ENCODE measurements at places on chromosomes 4 and X.

- no peak for DNase-seq
Measured at GRCh38 chrX:53483416-53483815, 49.2 kb upstream of the HSD17B10 start.

DNA sequence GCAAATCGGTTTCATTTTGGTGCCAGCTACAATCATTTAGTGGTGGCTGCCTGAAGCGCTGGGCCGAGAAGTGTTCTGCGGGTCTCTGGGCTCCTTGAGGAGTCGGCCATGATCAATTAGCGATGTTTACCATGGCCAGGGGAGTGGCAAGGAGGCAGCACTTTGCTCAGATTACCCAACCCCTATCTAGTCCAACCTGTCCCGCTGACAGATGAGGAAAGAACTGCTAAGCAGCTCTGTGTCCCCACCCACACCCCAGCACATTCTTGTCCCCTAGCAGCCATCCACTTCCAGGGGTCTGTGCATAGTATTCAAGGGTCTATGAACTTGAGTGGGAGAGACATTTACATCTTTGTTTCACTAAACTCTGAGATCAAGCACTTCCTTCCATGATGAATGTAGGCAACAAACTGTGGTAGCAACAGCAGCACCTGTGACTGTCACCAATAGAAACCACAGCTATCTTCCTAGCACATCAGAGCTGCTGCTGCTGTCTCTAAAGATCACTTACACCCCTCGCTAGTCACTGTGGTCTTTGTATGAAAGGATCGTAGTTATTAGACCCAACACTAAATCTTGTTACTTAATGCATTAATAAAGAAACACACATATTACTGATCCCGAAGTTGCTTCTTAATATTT lies 331.6 kb downstream of the BCOR start:
- no peak for DNase-seq

- no peak for DNase-seq
Measured at GRCh38 chrX:20218836-20219505, 47.7 kb downstream of the RPS6KA3 start.

GRCh38 chr4:26482508-26483462 lies 7.5 kb downstream of the CCKAR start:
- no peak for DNase-seq

GRCh38 chrX:10259716-10260115 lies 102.9 kb downstream of the CLCN4 start:
- DNase-seq, result no peak

GRCh38 chrX:65634732-65635131 lies 32.7 kb upstream of the MSN start:
- no peak for DNase-seq

DNA sequence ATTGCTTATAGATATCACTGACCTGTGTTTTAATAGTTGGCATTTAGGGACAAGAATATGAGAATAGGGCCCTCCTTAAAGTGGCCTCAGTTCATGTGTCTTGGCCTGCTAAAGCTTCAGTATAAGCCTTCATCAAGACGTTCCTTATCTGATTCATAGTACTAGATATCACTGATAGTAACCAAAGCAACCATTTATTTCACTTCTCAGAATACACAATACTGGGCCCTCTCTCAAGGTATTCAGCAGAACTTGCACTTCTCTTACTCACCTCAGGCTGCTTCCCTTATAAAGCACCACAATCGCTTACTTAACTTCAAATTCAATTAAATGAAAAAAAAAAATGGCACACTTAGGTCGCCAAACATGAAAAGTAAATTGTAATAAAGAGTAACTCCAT lies 259.4 kb upstream of the PCDH7 start:
- no peak for DNase-seq

- DNase-seq, result no peak
Measured at GRCh38 chr4:79603681-79604080, 195.7 kb upstream of the GK2 start.

GRCh38 chr4:78634011-78634664 lies 82.6 kb downstream of the ANXA3 start:
- DNase-seq, result no peak

GRCh38 chrX:80817002-80817401 lies 7.3 kb upstream of the BRWD3 start:
- no peak for DNase-seq

GRCh38 chrX:15943391-15943790 lies 88.8 kb upstream of the AP1S2 start:
- DNase-seq, result no peak

DNA sequence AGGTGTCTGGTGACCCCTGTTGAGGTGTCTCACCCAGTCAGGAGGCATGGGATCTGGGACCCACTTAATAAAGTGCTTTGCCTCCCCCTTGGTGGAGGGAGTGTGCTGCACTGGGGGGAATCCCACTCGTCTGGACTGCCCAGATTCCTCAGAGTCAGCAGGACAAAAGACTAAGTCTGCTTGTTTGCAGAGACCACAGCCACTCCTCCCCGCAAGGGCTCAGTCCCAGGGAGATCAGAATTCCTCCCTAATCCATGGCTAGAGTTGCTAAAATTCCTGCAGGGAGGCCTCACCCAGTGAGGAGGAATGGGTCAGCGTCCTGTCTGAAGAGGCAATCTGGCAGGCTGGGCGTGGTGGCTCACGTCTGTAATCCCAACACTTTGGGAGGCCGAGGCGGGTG lies 442.2 kb downstream of the PABPC4L start:
- DNase-seq, result no peak

DNA sequence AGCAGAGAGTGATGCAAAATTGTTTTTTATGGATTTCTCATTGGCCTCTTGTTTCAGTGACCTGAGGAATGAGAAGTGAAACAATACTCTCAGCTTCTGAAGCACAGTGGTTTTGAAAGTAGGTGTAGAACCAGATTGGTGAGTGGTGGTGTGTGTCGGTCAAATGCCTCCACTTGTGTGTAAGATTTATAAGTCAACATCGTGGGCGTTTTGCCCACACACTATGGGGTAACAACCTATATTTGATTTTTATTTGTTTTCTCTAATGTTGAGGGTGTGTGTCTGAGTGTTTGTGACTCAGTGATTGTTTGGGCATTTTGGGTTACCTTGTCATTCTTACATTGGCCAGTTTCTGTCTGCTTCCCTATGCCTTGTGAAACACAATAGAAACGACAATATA lies 23.3 kb downstream of the ADGRL3 start:
- no peak for DNase-seq

GRCh38 chr4:16082426-16083240 lies 1.2 kb downstream of the PROM1 start:
- DNase-seq, result peak; percentile 8

GRCh38 chr4:168643111-168643795 lies 146.4 kb downstream of the PALLD start:
- no peak for DNase-seq

DNA sequence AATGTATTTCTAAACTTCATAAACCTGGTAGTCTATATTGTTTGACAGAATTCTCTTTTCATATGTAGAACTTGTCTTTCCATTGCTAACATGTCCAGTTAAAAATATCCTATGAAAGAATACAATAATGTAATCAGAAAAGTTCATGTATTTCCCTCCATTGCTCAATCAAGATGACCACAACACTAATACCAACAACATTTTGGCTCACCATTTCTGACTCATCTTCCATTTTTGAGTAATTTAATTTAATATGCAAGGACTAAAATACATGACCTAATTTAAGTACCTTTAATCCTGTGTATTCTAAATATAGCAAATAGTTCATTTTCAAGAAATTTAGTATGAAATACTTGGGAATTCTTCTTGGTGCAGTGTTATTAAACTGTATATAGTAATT lies 239.5 kb upstream of the GPC4 start:
- DNase-seq, result no peak

- no peak for DNase-seq
Measured at GRCh38 chr4:138627096-138627495, 384.9 kb upstream of the SLC7A11 start.

DNA sequence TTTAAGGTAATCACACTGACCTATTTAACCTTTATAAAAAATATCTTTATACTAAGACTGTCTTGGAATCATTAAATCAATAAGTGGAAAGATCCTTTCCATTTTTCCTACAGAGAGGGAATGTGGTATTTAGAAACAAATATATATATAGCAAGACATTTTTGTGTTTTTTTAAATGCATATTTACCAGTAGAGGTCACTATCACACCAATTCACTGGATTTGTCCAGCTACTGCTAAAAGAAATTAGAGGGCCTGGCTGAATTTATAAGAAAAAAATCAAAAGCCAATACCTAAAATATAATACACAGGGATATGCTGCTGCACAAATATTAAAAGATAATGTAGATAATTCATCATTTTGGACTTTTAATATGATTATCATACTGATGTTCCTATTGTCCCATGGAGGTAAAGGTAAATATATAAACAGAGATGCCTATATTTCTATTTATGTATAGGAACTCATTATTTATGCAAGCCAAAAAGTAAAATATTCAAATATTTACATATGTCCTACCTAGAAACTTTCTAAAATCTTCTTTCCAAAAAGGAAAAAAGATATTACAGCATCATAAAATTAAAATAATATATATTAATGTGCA lies 69.5 kb downstream of the PDE5A start:
- no peak for DNase-seq

GRCh38 chrX:129540722-129541184 lies 694 bp downstream of the OCRL start:
- no peak for DNase-seq

DNA sequence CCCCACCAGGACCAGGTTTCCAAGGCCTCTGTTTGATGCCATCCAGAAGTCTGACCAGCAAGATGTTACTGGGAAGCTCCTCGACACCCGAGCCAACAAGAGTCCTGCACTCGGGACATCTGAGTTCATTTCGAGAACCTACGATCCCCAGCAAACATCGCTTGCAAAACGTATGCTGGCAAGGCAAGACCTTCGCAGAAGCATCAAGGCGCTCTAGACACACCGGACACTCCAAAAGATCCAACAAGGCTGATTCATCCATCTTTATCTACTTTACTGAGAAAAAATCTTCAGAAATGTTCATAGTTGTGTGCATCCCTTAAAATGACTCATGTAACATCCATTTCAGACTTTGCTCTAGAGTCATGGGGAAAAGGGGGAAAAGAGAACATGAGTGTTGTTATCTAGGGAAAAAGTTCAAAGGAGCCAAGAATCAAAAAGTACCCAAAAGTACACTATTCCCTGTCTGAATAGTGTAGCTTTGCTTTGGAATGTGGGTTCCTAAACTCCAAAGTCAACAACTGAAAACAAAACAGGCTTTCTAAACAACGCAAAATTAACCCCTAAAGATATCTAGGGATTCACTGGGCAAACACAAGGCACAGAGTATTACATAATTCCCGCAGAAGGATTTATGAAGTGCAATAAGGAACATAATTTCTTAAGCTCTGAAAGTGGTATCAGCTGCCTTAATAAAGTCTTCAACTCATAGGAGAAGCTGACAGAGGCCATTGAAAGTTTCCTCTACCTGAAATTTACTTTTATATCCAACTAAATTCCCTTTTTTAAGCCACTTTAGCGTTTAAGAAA lies 1.6 kb downstream of the SH3RF1 start:
- DNase-seq, result no peak

DNA sequence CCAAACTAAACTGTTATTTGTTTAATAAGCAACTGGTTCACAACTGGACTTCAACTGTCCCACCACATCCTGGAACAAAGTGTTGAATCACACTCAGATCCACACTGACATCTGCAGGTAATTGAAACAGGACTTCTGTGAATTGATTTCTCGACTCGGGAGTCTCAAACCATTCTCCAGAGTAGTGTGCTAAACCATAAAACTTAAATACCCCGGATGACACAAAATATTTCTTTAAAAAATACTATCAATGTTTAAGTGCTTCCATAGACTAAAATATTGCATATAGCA lies 95.4 kb upstream of the PLAC1 start:
- DNase-seq, result no peak

- DNase-seq, result no peak
Measured at GRCh38 chrX:129998021-129998420, 15.6 kb downstream of the BCORL1 start.

DNA sequence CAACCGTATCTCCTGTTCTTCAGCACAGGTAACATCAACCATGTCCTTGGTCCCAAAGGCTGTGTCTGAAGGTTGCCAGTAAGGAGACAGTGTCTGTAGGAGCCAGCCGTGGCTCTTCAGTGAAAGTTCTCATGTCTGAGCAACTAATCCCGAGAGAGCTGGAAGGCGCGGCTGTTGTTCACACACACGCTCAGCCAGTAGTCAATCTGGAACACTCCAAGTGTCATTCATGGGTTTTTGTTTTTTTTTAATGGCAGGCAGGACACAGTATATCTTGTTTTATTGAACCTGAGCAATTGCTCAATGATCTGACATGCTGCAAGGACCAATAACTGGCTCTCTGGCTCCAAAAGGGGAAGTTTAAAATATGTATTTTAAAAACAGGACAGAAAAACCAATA lies 48.4 kb upstream of the MAP3K15 start:
- DNase-seq, result no peak

All from stimulated activated CD4-positive, alpha-beta T cell treated with anti-CD3 and anti-CD28 coated beads, Interleukin-4, amount 100 ng/mL, for 4 hours (primary cell).